Stimulated activated CD4-positive, alpha-beta T cell treated with anti-CD3 and anti-CD28 coated beads, Interleukin-15, amount 100 ng/mL, for 48 hours (primary cell): ENCODE measurements at places on chromosomes 6 and 20.

DNA sequence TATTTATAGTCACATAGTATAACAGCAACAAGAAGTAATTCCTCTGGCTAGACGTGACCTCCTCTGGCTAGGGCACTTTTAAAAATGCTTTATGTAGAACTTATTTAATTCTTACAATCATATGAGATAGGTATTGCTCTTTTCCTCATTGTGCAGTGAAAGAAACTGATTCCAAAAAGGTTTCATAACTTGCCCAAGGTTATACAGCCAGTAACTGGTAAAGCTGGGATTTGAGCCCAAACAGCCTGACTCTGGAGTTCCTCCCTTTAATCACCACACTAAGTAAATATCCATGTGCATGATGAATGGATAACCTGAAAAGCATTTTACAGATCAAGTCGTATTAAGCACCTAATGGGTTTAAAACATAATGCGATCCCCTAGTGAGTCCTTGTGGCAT, 214.6 kb downstream of the PRL start:
- DNase-seq = no peak

DNA sequence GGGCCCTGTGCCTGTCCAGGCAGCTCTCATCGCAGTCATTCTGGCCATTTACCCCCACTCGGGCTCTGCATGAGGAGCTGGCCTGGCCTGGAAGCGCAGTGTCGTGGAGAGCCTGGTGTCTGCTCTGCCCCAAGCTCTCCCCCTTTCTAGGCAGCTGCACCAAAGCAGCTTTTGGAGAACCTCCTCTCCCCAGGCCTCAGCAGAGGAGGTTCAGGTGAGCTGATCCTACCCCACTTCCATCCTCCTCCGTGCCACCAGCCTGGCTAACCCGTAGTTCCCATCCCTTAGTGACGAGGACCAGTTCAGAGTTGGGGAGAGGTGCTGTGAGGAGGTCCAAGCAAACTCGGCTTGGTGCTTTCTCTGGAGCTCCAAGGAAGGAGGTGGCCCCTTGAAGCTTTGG, 30.5 kb upstream of the PHACTR3 start:
- DNase-seq = no peak

DNA sequence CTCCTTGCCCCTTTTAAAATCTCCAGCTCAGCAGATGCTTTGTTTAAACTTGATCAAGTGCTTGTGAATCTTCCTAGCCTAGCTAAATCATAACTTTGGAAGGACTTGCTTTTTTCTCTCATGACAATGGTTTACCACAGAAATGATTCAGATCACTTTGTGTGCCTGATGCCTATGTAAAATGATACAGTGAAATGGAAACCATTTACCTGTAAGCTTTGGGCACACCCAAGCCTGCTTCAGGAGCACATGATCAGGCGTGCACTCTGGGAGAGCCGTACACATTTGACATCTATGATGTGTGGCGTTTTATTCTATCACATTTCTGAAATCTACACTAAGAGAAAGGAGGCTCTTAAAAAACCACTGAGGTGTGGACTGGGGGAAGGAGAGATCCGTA, 41.1 kb downstream of the PTPN1 start:
- DNase-seq = no peak

GRCh38 chr6:30654798-30655742, 8.1 kb downstream of the C6orf136 start:
- no peak for DNase-seq

DNA sequence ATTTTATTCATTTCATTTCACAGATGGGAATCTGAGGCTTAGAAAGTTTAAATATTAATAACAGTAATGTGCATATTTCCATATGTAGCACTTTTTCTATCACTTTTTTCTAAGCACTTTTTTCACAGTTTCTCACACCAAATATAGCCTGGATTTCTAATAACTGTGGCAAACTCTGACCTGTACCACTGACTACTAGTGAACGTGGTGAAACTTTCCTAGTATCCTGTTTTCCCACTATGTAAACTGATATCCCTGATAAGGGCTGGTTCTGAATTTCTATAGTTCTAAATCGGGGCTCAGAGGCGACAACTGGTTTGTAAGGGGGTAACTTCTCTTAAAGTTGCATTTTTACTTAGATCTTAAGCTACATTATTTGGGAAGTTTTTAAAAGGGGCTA, 32.6 kb downstream of the MAP7 start:
- no peak for DNase-seq

DNA sequence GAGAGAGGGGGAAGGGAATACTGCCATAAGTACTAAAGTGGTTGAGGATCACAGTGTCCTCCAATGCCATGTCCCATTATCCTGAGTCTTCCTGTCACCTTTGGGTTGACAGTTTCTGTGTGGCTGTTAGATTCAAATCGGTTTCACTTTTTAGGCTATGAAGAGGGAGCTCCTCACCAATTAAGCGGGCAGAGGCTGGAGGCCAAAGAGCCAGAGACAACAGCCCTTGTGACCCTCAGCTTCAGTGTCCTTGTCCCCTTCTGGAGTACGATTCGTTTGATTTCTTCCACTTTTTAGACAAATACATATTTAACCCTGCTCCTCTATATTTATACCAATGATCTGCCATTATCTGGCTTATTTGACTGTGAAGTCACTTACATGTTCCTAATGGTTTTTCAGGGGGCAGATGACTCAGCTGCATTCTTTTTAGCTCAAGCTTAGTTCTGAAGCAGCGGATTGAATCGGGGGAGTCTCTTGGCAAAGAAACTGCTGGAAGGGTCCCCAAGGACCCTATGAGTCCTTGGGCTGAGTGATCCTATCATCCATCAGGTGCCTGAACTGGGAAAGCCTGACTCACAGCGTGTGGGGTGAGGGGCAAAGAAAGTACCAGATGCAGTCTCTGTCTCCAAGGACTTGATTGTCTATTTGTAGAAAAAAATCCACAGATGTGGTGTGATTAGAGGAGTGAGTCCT, 18.2 kb downstream of the FERMT1 start:
- DNase-seq = no peak

- DNase-seq = no peak
Observed at GRCh38 chr6:11398451-11399326, 138.9 kb upstream of the TMEM170B start.

GRCh38 chr6:9398767-9399373, 963.5 kb upstream of the SLC35B3 start:
- no peak for DNase-seq

GRCh38 chr20:24584538-24585356, 115.3 kb downstream of the SYNDIG1 start:
- DNase-seq = no peak

- no peak for DNase-seq
Observed at GRCh38 chr6:90214461-90214860, 82.2 kb downstream of the BACH2 start.

GRCh38 chr6:150627585-150628025, 27.9 kb downstream of the PLEKHG1 start:
- no peak for DNase-seq
